ENCODE measurements at places on chromosomes 2 and 18.

GRCh38 chr2:153604133-153604532 lies 125.6 kb upstream of the RPRM start:
- DNase-seq = no peak

DNA sequence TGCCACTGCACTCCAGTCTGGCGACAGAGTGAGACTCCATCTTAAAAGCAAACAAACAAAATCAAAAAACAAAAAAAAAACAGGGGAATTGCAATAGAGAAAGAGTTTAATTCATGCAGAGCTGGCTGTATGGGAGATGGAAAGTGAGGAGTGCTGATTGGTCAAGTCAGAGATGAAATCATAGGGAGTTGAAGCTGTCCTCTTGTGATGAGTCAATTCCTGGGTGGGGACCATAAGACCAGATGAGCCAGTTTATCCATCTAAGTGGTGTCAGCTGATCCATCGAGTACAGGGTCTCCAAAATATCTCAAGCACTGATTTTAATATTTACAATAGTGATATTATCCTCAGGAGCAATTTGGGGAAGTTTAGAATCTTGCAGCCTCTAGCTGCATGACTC lies 45.3 kb downstream of the FRZB start:
- no peak for DNase-seq

GRCh38 chr2:133045787-133046186 lies 375.8 kb upstream of the LYPD1 start:
- no peak for DNase-seq

GRCh38 chr2:218852911-218853667 lies 6.5 kb upstream of the WNT6 start:
- DNase-seq = peak; percentile 82

DNA sequence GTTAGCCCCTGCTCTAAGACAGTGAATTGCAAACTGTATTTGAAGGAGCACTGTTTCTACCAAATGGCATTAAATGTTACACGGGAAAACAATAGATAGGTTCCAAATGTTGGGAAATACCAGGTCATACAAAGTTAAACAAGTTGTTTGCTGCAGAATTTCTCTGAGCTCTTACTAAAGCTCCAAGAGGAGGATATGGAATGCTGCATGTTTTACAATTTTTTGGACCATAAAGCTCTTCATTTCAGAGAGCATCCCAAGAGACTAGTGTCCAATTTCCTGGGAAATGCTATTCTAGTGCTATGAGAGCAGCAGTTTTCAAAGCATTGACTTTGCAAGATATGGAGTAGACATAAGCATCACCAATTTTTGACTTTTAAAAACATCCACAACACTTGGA lies 155.6 kb upstream of the CCDC68 start:
- no peak for DNase-seq

- no peak for DNase-seq
Measured at GRCh38 chr2:158501301-158501700, 44.5 kb downstream of the PKP4 start.

DNA sequence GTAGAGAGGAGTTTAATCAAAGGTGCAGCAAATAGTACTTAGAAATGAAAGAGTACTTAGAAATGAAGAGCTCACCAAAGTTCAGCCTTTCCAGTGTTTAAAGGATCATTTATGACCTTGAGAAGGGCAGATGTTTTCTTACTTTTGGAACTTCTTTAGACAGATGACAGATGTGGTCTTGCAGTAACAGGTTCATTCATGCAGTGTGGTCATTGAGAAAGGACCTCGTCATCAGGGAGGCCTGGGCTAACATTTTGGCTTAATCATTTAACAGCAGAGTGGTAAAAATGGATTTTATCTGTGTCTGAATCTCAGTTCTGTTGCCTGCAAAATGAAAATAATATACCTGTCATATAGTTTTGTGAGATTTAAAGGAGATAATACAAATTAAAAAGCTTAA lies 75.1 kb upstream of the NT5C1B start:
- no peak for DNase-seq

DNA sequence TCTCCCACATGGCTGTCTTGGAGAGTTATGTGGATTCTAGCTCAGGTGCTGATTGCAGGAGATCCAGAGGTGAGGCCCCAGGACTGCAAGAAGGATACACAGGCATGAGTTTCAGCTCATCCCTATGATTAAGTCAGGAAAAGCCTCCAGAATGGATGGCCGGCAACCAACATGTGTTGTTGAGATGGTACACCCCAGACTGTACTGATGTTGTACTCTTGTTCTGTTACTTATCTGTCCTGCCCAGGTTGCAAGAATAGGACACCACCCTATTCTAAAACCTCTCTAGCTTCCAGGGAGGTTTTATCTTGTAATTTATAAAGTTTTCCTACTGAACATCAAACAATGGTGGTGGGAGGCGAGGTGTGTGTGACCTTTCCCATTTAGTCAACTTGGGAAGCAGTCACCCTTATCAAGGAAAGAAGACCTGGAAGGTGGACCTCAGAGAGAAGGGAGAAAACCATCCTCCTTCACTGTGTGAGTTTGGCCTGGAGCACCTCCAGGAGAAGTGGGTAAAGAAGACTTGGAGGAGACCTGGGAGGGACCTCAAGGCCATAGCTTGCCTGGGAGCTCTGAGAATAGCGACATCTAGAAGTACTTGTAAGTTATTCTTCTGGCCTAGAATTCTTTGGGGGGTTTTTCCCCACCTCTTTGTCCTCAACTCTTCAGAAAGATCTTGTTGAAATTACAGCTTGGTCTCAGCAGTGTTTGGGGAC lies 8.6 kb downstream of the FAM124B start:
- DNase-seq = no peak

GRCh38 chr2:11837875-11838734 lies 91.7 kb downstream of the LPIN1 start:
- no peak for DNase-seq

GRCh38 chr2:172231508-172231907 lies 128.8 kb upstream of the DLX2 start:
- DNase-seq = no peak

DNA sequence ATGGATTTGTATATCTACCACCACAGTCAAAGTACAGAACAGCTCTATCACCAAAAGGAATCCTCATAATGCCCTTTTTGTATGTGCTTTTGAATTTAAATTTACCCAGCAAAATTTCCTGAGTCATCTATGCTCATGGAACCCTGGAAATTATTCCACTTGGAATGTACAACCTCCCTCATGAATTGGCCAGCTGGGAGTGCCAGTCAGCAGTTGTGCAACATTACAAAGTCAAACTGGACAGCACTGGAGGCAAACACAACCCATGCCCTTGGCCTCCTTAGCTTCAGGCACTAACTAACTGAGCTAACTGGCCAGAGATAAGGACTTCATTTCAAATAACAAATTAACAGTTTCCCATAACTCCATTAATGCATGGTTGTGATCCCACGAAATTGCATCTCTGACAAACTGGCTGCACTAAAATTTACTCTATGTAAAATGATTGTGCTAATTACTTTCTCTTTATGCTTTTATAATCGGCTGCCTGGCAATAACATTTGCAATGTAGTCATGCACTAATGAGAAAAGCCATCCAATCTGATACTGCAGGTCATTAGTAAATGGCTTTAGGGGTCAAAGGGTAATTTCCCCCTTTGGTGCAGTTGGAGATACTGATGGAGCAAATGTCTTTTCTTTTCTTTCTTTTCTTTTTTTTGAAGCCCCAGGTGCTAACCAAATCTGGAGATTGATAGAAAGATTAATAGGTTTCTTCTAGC lies 270.5 kb downstream of the ACTR3 start:
- peak; percentile 45 for DNase-seq

DNA sequence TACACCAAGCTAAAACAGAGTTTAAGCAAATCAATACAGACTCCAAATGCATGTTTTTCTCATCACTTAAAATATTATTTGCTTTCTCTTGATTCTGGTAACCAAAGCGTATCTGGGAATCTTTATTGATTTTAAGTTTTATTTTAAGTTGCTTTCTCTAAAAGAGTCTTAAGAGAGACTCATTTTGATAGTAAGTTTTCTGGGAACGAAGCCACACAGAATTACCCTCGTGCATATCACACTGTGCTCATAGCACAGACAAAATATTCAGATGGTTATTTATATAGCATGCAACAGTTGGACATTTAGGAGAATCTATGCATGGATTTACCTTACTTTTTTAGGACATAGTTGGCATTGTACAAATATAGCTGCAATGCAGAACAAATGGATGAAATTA lies 597.5 kb upstream of the NRXN1 start:
- no peak for DNase-seq

- DNase-seq = peak; percentile 60
Measured at GRCh38 chr2:231590614-231591013, 2.0 kb upstream of the TEX44 start.

GRCh38 chr2:175366815-175367214 lies 185.3 kb upstream of the ATP5MC3 start:
- peak; percentile 75 for DNase-seq

- DNase-seq = no peak
Measured at GRCh38 chr2:223712642-223713041, 110.5 kb upstream of the SCG2 start.

DNA sequence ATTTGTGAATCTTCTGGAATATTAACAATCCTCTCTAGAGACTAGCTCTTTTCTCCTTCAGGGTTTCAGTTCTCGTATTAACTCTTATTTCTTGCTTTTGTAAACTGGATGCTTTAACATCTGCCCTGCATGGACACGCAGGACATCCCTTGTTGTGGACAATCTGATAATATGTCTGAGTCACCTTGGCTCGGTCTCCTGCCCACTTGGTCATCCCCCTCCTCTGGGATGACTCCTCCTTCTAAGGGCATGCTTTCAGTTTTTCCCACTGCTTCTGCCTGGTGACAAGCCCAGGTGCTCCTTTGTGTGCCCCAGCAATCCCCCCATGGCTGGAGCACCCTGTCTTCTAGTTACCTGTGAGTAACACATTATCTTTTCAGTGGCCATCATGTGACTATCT lies 460.5 kb downstream of the DSC3 start:
- no peak for DNase-seq

DNA sequence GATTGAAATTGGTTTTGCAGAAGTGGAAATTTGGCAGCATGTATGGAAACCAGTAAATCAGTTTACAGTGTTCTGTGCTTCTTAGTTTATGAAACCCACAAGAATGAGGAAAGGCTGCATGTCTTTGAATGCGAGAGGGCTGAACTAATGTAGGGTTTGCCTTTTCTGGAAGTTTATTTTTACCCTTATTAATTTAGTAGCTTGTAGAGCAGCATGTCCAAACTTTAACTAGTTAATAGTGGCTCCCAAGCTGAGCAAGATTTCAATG lies 50.4 kb downstream of the LDLRAD4 start:
- peak; percentile 40 for DNase-seq

DNA sequence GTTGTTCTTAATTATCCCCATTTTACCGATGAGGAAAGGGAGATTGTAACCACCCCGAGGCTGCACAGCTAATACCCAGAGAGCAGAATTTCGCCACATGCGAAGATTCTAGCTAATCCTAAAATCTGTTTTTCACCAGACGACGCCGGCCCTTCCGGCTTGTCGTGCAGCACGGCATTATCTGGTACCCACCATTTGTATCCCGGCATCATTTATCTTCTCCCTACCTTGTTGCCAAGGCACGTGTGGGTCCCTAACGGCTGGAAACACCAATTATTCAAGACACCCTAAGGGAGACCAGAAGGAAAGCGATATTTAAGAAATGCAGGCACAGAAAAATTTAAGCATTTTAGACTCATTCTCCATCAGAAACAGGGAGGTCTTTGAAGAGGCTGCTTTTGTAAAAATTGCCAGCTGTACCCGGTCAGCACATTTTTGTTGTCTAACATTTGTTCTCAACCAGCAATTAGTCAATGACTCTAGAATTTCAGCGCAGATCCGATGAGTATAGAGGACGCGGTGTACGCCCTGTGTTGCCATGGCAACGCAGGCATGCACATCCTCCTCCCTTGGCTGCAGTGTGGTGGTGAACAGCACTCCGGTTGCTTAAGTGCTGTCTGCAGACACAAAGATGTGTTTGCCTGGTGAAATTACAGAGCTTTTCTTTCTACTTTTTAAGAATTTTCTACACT lies 111.6 kb downstream of the AGAP1 start:
- DNase-seq = peak; percentile 83

- peak; percentile 89 for DNase-seq
Measured at GRCh38 chr2:219497495-219498279, 1.0 kb upstream of the GMPPA start.

DNA sequence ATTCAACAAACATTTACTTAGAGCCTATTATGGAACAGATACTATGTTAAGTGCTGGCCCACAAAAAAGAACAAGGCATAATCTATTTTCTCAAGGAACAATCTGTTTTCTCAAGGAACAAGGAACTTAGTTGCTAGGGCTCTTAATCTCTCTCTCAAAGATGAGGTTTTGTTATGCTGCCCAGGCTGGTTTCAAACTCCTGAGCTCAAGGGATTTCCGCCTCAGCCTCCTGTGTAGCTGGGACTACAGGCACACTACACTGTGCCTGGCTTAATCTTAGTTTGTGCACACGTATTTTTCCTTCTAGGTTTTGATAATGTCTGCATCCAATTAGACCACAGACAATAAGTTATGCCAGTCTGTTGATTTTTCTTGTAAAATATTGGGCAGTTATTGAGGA lies 89.5 kb downstream of the PTH2R start:
- no peak for DNase-seq

DNA sequence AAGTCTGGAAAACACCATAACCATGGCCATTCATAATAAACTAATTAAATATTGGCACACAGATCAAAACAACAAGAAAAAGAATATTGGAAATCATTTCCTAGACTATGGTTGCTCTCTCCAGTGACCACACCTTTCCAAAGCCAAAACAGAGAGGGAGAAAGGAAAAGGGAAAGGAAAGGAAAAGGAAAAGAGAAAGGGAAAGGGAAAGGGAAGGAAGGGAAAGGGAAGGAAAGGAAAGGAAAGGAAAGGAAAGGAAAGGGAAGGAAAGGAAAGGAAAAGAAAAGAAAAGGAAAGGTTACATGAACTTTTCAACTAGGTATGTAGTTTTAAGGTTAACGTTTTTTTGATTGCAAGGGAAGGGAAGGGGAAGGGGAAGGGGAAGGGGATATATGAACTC lies 360.5 kb upstream of the SLC39A10 start:
- DNase-seq = no peak

GRCh38 chr18:62556397-62556796 lies 33.6 kb downstream of the ZCCHC2 start:
- no peak for DNase-seq

- no peak for DNase-seq
Measured at GRCh38 chr18:62325806-62326645, 916 bp downstream of the TNFRSF11A start.

- DNase-seq = no peak
Measured at GRCh38 chr2:20653695-20654534, 3.0 kb upstream of the HS1BP3 start.

- DNase-seq = no peak
Measured at GRCh38 chr2:162518894-162519293, 175.0 kb downstream of the GCA start.

GRCh38 chr2:16950436-16950835 lies 284.8 kb upstream of the CYRIA start:
- DNase-seq = no peak
